ENCODE measurements at places on chromosomes 12 and 14. TPM values are rescaled to one million over a fixed set of nuclear protein-coding genes. Genes with fewer than 3 reads are reported as not detected.

BCL2L14 gene
- polyA plus RNA-seq: not detected

GSC gene
- not detected for polyA plus RNA-seq

PAWR gene
- polyA plus RNA-seq: 16.5 TPM

DNA sequence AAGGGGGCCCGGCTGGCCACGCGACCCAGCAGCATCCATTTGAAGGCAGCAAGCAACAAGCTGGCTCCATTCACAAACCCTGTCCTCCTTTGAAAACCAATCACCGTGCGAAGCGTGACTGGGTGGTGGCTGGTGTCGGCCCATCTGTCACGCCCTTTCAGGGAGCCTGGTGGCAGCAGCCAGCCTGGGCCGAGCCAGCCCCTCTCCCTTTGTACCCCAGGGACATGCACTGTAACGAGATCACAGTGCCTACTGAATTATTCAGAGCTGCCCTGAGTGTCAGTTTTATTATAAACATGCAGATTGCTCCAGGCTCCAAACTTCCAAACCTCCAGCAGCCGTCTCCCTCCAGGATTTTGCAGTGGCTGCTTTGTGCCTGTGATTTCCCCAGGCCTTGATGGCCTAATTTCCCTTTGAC, 22.3 kb upstream of the CTDSP2 start:
- DNase-seq: no peak

- DNase-seq: no peak
These were observed 26.4 kb upstream of the ZFP36L1 start for GRCh38 chr14:68819260-68819691.

GRCh38 chr14:67515386-67516079, 17.6 kb upstream of the PLEKHH1 start:
- DNase-seq: peak; percentile 39

- no peak for DNase-seq
These were observed 91.0 kb upstream of the MON2 start for GRCh38 chr12:62375603-62376002.

DNA sequence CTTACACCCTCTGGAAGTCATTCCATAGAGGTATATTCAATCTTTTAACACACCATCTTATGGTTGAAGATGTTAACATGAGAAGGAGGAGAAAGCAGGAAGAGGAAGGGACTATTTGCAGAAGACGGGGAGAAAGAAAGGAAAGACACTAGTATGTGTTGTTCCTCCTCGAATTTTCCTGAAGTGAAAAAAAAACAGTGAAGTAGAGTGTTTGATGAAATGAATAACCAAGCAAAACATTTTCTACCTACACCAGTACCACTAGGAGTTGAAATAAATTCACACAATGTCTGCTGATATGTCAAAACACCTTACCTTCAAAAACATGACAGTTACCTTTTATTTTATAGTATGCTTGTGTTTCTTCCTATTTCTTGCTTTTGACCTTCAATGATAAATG, 1.4 kb upstream of the CNOT2 start:
- DNase-seq: no peak

GRCh38 chr12:132053338-132054330, 90.5 kb downstream of the DDX51 start:
- no peak for DNase-seq

DNA sequence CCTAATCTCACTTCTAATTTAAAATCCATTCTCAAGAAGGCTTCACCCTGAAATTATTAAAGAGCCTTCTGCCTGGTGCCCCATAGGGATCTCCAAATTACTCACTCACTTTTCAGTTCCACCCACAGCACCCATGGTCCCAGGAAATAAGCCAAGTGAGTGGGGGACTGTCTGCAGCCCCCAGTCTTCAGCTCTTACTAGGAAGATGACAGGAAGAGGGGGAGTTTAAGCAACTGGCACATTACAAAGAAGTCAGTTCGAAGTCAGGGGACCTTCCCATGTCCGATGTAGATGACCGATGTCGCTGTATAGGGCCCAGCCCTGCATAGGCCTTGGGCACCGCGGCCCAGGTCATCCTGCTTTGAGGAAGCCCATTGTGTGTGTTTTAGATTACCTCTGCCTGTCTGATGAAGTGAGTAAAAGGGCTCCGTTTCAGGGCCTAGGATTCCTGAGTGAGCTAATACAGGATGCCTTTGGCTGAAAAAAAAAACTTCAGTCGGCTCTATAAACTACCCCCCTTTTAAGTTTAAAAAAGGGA, 1.9 kb downstream of the ACTN1 start:
- no peak for DNase-seq

DNA sequence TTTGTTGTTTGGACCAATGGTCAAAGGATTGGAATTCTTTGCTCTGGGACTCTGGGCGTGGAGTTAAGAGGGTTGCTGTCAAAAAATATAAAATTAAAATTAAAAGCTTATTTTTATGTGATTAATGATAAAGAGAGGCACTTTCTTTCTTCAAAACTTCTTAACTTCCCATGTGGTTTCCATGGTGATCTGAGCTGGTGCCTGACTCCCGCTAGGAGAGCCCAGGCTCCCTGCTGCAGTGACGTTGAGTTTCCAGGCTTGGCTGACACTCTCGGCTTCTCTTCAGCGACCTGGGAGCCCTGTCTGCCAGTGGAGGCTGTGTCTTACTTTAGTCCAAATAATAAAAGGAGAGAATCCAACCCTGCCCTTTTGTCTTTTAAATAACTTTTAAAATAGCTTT, 84.4 kb downstream of the GALC start:
- DNase-seq: no peak

GRCh38 chr14:51002406-51002999, 58.2 kb upstream of the PYGL start:
- DNase-seq: no peak

DNA sequence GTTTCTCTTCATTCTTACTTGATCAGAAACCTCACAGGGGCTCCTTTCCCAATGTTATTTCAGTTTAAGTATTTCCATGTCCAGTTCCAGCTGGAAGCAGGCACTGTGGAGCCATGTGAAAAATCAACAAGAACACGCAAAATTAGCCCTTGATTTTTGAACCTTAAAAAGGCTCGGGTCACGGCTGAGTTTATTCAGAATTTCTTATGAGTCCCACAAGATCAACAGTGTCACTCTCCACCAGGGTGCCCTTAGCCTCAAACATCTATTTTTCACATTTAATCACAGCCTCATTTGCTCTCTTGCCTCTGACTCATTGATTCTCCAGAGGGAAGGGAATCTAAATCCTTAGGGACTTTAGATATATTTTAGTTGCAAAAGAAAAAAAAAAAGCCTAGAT, 157.7 kb upstream of the AVPR1A start:
- DNase-seq: no peak

- no peak for DNase-seq
These were observed 4.0 kb upstream of the AVIL start for GRCh38 chr12:57822392-57823130.

DNA sequence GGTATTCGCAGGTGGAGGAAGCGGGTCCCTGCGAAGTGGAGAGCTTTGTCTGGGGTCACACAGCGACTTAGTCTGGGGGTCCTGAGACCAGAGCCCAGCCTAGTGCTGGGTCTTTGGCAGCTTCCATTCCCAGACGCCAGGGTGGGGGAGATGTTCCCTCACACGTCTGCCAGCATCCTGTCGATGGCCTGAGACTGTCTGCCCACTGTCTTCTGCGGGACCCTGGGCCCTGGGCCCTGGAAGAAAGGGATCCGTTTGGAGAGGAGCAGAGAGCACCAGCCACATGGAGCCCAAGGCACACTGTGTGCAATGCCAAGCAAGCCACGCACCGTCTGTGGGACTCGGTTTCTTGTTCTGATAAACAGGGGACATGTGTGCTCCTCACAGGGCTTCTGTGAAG, 197.2 kb downstream of the KIF26A start:
- DNase-seq: no peak

Data from adrenal gland (tissue), 19 donors.